GM12891 (cell line): ENCODE measurements at places on chromosomes 6 and 20.

GRCh38 chr6:137800762-137801161 lies 66.3 kb upstream of the TNFAIP3 start:
- DNase-seq, result no peak

DNA sequence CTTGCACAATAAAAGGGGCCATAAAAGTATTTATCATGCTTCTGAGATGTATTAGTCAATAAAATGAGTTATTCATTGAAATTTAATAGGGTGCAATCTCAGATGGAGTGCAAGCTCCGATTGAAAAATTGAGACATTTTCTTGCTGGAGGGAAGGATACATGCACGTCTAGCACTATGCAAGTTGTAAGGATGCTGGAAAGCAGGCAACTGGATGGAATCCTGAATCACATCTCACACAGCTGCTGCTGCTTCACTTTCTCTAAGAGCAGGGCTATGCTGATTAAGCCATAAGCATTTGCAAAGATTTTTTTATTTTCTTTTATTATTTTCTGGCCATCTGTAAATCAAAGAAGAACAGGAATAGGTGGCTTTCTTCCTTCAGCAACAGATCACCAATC lies 308.8 kb upstream of the EPHA7 start:
- no peak for DNase-seq

DNA sequence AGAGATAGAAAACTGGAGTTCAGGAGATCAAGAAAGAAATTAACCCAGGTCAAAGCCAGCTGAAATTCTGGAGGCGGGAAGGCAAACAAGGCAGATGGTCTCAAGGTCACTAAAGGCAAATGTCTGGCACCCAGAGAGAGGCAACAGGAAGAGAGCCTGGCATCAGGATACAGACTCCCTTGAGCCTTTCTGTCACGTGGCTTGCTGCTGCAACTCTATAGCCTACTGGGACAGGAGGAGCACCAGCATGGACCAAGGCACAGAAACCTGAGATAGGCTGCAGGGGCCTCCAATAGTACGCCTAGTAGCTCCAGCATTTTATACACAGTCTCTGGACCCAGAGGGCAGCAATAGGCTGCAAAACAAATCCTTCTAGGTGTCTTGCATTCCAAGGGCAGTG lies 75.1 kb downstream of the SEL1L2 start:
- no peak for DNase-seq

DNA sequence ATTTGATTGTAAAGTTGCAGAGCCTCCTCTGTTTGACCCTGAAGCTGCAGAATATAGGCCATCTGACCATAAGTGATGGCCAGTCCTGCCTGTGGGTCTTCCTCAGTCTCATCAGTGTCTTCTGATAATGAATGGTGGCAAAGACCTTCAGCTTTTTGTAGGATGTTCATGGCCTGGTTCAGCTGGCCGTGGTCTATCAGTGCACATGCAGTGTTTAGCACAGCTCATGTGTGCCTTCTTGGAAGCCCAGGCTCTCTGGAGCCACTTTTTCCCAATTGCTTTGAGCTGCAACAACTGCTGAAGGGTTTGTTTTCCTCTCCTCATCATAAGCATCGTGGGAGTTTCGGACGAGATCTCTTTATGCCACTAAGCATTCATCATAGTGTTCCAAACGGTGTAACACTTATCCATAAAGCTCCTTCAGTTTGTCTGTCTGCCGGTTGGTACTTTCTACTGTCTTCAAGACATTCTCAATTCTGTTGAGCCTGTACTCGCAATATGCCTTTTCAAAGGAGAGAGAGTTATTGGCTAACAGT lies 70.1 kb upstream of the TULP4 start:
- no peak for DNase-seq

DNA sequence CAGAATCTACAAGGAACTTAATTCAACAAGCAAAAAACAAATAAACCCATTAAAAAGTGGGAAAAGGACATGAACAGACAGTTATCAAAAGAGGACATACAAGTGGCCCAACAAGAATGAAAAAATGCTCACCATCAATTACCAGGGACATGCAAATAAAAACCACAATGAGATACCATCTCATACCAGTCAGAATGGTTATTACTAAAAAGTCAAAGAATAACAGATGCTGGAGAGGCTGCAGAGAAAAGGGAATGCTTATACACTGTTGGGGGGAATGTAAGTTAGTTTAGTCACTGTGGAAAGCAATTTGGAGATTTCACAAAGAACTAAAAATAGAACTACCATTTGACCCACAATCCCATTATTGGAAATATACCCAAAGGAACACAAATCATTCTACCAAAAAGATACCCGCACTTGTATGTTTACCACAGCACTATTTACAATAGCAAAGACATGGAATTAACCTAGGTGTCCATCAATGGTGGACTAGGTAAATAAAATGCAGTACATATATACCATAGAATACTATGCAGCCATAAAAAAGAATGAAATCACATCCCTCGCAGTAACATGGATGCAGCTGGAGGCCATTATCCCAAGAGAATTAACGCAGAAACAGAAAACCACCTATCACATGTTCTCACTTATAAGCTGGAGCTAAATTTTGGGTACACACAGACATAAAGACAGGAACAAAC lies 48.4 kb downstream of the RNGTT start:
- DNase-seq, result no peak
